Naive thymus-derived CD4-positive, alpha-beta T cell (primary cell): ENCODE measurements at places on chromosomes 13 and 19. TPM values are rescaled to one million over a fixed set of nuclear protein-coding genes. Genes with fewer than 3 reads are reported as not detected.

Gene TNFSF9
- polyA plus RNA-seq = not detected

Gene LACC1
- polyA plus RNA-seq = 0.65 TPM

DNA sequence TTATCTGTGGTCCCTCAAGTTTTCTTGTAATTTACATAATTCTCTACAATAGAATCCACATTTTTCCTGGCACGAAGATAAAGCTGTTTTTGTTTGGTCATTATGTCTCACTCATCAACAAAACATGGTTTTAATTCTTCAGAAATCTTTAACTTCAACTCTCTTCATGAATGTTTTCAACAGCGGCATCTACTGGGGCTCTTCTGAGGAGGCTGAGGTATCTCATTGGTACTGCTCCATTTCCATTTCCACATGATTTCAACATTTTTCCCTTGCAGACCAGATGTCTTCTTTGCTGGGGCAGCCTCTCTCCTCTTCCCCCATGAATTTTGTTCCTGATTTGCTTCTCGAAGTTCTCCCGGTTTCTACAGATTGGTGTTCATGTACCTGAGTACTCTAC, 5.8 kb upstream of the KBTBD7 start:
- H3K4me3 ChIP-seq = no peak overlapping the region
- no peak for DNase-seq
- H3K27ac ChIP-seq = no peak overlapping the region
- H3K36me3 ChIP-seq = no peaks in the 10 kb centered on the region
- H3K27me3 ChIP-seq = no peaks in the 10 kb centered on the region

Gene OR7A5
- polyA plus RNA-seq = not detected

DNA sequence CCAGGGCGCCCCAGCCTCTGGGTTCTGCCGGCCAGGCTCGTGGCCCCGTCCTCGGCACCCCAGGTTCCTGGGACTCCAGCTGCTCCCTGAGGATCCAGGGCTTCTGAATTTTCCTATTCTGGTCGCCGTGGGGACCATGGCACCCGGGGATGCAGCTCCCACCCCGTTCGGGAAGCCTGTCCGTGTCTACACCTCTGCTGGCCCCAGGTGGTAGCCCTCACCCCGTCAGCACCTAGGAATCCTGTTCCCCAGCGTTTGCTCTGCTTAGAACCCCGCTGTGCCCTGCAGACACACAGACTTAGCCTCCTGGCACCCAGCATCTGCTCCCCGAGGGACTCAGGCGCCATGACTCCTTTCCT, 960 bp downstream of the PPFIA3 start:
- peaks cover 8% of the 10 kb centered on the region for H3K4me1 ChIP-seq
- H3K4me3 ChIP-seq = no peak overlapping the region
- H3K36me3 ChIP-seq = no peaks in the 10 kb centered on the region
- DNase-seq = no peak
- H3K27me3 ChIP-seq = no peaks in the 10 kb centered on the region

DNA sequence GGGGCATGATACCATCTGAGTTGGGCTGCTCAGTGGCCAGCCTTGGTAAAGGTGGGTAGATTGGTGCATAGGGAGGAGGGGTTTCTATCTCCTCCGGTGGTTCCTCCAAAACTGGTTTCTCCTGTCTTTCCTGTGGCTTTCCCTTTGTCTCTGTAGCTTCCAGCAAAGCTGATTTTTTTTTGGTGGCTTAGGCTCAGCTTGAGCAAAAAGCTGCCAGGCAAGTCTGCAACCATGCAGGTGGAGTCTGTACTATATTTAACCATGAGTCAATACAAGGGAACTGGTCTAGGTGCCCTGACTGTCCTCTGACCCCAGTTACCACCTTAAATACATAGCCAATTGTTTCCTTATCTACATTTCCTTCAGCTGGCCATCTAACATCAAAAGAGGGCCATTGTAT, 64.0 kb upstream of the ZNF681 start:
- no peak overlapping the region for H3K4me3 ChIP-seq
- H3K4me1 ChIP-seq = no peaks in the 10 kb centered on the region
- no peak overlapping the region for H3K27ac ChIP-seq
- H3K27me3 ChIP-seq = no peaks in the 10 kb centered on the region
- no peak for DNase-seq

DNA sequence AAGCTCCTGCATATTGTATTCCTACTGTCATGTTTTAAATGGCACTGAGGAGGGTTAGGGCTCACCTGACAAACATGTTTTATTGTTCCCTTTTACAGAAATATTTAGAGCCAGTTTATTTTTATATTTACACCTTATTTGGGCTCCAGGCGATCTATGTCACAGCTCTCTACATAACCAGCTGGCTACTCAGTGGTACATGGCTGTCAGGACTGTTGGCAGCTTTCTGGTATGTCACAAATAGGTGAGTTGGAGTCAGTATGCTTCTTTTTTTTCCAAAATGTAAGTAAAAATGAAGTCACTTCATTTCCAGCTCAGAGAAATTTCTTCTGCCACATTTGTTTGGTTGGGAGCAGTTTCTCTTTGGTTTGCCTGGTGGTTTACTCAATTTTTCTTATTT, 31.5 kb downstream of the DPY19L3 start:
- H3K4me3 ChIP-seq = no peak overlapping the region
- no peaks in the 10 kb centered on the region for H3K4me1 ChIP-seq
- DNase-seq = no peak

GRCh38 chr13:74025369-74025768, 108.8 kb downstream of the KLF12 start:
- no peak overlapping the region for H3K4me3 ChIP-seq
- H3K27me3 ChIP-seq = no peaks in the 10 kb centered on the region
- peak overlapping the region; percentile 77 for H3K27ac ChIP-seq
- peaks cover 8% of the 10 kb centered on the region for H3K36me3 ChIP-seq

DNA sequence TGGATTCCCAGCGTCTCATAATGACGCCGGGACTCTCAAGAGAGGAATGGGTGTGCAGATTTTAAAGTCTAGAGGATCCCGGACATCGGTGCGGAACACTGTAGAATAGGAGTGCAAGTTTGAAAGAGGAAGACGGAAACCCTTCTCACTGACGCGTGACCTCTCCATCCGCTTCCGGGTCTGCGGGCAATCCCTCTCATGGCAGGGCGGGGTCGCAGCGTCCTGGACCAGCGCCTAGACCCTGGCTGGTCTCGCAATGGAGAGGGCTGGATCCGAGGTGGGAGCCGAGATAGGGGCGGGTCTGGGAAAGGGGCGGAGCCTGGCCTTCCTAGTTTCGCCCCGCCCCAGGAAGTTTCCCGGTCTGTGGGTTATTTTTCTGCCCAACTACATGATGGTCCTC, 4.6 kb upstream of the ZNF845 start:
- no peak overlapping the region for H3K4me3 ChIP-seq
- H3K27me3 ChIP-seq = no peaks in the 10 kb centered on the region
- no peaks in the 10 kb centered on the region for H3K36me3 ChIP-seq
- H3K27ac ChIP-seq = no peak overlapping the region
- no peak for DNase-seq

DNA sequence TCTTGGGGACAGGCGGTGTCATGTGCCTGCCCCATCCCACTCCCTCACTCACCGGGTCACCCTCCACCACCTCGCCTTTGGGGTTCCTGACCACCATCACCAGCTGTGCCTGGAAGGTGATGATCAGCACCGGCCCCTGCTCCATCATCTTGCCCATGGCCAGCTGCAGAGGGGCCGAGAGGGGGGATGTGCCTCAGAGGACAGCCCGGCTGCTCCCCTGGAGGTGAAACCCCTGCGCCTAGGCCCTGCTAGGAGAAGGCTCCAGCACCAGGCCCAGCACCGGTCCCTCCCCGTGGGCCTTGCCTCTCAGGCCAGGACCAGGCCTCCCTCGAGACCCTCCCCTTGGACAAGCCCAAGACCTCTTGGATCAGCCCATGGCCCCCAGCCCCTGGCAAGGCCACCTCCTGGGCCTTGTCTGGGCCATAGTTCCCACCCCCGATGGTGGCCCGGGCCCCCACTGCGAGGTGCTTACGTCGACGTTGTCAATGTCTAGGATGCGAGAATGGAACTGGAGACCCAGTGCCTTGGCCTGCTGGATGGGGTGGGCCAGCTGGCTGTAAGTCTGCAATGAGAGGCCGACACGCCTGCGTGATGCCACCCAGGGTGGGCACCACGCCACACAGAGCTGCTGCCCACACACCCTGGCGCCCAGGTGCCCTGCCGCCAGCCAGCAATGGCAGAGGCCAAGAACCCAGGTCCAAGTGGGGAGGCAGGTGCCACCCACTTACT, 1.8 kb upstream of the CTXN1 start:
- no peaks in the 10 kb centered on the region for H3K27me3 ChIP-seq
- H3K4me1 ChIP-seq = peaks cover 4% of the 10 kb centered on the region
- DNase-seq = no peak
- no peak overlapping the region for H3K4me3 ChIP-seq

- H3K27ac ChIP-seq = no peak overlapping the region
- H3K4me3 ChIP-seq = no peak overlapping the region
- H3K36me3 ChIP-seq = no peaks in the 10 kb centered on the region
- H3K4me1 ChIP-seq = no peaks in the 10 kb centered on the region
- DNase-seq = no peak
These were observed 87.1 kb downstream of the TEX29 start for GRCh38 chr13:111407381-111408131.

- no peaks in the 10 kb centered on the region for H3K27me3 ChIP-seq
- no peaks in the 10 kb centered on the region for H3K36me3 ChIP-seq
- DNase-seq = no peak
- no peaks in the 10 kb centered on the region for H3K4me1 ChIP-seq
- H3K27ac ChIP-seq = no peak overlapping the region
- no peak overlapping the region for H3K4me3 ChIP-seq
These were observed 43.2 kb downstream of the DCLK1 start for GRCh38 chr13:36088001-36088400.

Gene RNF6
- 57.4 TPM for polyA plus RNA-seq

Gene HCST
- 895 TPM for polyA plus RNA-seq
